ENCODE measurements at places on chromosomes 2 and 18.

GRCh38 chr2:177816766-177817165, 255.8 kb downstream of the PDE11A start:
- no peak for DNase-seq

- no peak for DNase-seq
These were observed 147.6 kb downstream of the LTBP1 start for GRCh38 chr2:33094303-33094702.

- no peak for DNase-seq
These were observed 48.8 kb upstream of the ZDBF2 start for GRCh38 chr2:206225435-206226232.

DNA sequence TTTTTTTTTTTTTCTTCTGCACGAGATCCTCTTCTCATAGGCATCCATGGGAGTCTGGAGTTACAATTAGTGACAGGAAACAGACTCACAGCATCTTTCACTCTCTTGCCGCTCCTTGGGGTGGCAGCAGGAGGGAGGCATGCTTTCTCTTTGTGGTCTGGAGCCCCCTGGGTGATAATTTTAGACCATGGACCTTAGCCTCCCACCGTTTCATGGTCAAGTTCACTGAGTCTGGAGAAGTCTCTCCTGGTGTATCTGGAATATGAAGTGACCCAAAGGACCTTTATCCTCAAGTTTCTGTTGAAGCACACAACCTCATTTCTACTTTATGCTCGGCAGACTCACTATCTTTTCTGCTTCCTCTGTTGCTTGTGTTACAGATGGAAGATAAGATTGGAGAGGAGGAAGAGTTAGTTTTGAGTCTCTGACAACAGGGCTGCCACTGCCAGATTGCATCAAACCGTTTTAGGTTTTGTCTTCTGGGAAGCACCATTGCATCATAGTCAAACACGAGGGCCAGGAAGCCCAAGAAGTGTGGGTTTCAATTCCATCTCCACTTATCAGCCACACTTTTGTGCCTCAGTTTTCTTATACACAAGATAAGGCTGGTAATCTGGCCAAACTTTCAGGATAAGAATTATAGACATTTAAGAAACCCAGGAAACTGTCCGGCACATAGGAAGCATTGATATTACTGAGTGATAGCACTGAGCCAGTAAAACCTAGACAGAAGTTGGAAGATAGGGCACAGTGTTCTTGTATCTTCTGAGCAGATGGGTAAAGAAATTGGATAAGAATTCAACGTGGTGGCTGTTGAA, 62.3 kb downstream of the ADCYAP1 start:
- DNase-seq = no peak

- DNase-seq = peak; percentile 3
These were observed 687 bp downstream of the CTDP1 start for GRCh38 chr18:79680100-79680879.

DNA sequence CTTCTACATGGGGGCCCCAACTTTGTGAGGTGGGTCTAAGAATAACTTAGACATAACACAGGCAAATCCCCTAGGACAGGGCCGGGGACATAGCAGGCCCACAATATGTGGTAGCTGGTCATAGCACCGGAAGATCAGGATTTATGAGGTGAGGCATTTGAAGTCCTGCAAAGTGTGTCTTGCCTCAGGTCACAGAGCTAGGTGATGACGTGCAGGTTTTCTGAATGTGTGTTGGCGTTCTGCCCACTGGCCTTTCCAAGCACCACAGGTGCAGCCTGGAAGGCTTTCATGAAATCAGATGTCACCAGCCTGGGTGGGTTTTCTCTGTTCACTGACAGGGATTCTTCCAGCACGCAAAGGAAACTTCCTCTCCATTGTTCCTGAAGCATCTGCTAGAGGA, 119.1 kb downstream of the LRATD1 start:
- DNase-seq = no peak

DNA sequence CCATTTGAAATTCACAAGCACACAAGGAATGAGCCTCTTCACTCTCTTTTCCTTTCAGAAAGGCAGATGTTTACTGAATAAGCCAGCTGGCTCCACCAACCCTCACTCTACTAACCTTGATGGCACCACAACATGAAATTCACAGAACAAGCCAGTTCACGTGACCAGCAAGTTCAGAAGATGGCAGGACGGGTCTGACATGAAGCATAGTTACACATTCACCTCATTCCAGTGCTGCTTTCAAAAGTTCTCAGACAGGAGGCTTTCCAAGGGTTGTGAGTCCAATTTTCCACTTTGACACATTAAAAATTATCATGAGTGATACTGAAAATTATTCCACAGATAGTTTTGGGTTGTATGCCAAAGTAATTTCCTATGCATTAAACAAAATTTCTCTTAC, 74.2 kb upstream of the MBOAT2 start:
- no peak for DNase-seq

DNA sequence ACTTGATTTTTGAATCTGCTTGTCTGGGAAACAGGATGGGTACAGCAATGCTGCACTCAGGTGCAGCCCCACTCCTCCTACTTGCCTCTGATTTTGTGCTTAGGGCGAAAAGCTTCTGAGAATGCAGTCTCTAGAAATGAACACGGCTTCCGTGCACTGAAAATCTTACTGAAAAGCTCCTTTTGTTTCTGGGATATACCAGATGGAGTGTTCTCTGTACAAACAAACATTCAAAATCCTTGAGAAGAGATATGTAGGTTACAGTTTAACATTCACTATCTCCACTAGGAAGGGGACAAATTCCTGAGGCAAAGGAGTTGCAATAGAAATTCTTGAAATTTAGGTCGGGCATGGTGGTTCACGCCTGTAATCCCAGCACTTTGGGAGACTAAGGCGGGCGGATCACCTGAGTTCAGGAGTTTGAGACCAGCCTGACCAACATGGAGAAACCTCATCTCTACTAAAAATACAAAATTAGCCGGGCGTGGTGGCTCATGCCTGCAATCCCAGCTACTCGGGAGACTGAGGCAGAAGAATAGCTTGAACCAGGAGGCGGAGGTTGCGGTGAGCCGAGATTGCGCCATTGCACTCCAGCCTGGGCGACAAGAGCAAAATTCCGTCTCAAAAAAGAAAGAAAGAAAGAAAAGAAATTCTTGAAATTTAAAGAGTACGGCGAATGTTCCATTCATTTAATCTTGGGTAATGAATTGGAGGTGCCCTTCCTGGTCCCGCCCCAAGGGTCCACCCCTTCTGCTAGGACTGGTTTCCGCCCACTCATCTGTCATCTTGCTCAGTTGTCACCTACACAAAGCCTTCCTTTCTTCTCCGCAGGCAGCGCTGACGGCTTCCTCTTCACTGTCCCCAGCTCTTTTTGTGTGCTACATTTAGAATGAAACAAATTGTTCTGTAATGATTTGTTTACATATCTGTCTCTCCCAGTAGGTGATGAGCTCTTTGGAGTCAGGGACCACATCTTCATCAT, 92.4 kb downstream of the SOCS6 start:
- peak; percentile 78 for DNase-seq

- no peak for DNase-seq
These were observed 67.4 kb downstream of the NAB1 start for GRCh38 chr2:190716176-190716807.

DNA sequence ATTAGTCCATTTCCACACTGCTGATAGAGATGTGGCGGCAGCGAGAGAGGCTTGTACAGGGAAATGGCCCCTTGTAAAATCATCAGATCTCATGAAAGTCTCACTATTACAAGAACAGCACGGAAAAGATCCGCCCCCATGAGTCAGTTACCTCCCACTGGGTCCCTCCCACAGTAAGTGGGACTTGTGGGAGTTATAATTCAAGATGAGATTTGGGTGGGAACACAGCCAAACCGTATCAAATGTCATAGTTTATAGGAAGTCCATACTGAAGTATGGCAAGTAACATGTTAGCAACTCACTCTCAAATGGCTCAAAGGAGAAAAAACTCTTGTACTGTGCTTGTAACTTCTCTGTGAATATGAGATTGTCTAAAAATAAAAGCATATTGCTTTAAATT, 56.1 kb downstream of the FARP2 start:
- DNase-seq = no peak

Data from NCI-H460 (cell line).